ENCODE measurements at places on chromosomes 7 and 10.

- DNase-seq, result no peak
Measured at GRCh38 chr10:91983416-91983815, 59.8 kb downstream of the BTAF1 start.

DNA sequence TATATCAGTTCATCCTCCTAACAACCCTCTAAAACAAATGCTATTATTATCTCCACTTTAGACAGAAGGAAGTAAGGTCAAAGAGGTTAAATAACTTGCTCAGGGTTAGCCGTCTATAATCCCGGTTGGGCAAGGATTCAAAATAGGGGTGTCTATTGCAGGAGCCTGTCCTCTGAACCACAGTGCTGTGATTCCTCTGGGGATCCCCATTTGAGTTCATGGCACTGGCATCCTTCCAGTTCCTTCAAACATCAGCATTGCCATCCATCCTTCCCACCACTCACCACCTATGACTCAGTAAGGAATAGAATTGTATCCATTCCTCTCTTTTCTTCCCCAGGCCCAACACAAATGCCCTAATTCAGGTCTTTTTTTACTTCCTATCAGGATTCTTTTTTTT is 25.6 kb downstream of the HPS6 start:
- no peak for DNase-seq

GRCh38 chr10:130461631-130462030 is 325.4 kb downstream of the GLRX3 start:
- no peak for DNase-seq

- DNase-seq, result no peak
Measured at GRCh38 chr7:114972567-114972966, 50.7 kb downstream of the MDFIC start.

- no peak for DNase-seq
Measured at GRCh38 chr10:74921744-74922143, 95.3 kb downstream of the KAT6B start.

DNA sequence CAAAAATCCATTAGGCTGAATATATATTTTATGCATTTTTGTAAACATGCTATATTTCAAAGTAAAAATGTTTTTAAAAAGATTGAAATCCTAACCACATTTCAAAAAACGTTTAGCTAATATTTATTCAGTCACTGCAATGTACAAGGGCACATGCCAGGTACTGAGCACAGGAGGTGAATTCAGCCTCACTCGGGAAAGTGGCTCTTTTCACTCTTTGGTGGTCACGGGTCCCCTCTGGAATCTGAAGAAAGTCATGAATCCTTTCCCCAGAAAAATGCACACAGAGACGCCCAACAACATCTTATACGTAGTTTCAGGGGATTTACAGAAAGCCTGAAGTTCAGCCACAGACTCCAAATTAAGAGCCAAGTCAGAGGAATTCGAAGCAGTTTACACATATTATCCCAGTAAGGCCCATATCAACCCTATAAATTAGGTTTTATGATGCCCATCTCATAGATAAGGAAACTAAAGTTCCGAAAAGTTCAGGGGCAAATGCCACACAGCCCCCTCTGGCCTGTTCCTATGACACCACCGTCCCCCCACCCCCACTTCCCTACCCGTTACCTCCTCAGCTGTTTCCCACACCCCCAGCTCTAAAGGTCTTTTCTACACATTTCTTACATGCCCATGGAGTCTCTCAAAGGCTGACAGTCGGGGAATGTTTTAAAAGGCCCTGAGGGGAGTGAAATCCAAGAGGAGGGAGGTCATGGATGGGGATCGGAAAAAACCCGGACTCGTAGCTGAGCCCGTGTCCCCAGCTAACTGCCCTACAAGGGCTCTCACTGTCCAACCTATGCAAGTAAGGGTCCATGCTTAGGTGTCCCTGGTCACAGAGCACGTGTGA is 9.6 kb upstream of the SVOPL start:
- no peak for DNase-seq

GRCh38 chr7:35380739-35381224 is 126.9 kb upstream of the TBX20 start:
- no peak for DNase-seq

DNA sequence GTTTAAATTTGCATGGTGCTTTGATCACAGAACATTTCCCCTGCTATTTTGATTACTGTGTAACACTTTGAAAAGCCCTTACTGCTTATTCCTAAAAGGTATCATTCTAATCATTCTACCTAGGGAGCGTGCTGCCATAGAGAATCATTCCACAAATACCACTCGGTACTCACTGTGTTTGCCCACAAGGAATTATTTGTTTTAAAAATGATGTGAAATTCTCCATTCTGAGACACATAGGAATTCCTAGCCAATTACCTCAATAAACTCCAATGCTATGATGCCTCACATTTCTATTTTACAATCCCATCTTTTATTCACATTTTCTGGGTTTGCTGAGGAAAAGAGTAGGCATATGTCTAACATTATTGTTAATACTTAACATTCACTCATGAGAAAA is 16.2 kb upstream of the TES start:
- no peak for DNase-seq

DNA sequence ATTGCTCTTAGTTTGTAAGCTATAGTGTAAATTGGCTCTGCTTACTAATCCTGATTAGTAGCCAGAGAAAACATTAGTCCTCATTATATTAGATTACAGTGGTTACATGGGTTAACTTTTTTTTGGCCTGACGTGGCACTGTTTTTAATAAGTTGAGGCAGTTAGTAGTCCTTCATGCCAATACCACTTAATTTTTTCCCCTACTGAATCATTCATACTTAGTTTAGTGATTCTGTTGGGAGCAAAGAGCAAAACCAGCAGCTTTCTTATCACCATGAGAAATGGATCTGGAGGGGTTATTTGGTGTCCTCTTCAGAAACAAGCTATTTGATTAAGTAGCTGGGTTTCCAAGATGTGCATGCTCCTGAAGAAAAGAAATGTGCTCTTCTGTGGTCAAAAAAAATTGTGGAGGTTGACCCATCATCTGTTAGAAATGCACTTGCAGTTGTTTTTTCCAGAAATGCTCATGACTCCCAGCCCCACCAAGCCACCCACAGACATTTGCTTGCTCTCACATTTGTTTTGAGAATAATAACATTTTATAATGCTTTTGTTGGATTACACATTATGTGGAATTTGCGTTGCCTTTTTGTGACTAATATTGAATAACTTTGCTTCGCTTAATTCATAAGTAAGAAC is 258.5 kb downstream of the HDAC9 start:
- no peak for DNase-seq

DNA sequence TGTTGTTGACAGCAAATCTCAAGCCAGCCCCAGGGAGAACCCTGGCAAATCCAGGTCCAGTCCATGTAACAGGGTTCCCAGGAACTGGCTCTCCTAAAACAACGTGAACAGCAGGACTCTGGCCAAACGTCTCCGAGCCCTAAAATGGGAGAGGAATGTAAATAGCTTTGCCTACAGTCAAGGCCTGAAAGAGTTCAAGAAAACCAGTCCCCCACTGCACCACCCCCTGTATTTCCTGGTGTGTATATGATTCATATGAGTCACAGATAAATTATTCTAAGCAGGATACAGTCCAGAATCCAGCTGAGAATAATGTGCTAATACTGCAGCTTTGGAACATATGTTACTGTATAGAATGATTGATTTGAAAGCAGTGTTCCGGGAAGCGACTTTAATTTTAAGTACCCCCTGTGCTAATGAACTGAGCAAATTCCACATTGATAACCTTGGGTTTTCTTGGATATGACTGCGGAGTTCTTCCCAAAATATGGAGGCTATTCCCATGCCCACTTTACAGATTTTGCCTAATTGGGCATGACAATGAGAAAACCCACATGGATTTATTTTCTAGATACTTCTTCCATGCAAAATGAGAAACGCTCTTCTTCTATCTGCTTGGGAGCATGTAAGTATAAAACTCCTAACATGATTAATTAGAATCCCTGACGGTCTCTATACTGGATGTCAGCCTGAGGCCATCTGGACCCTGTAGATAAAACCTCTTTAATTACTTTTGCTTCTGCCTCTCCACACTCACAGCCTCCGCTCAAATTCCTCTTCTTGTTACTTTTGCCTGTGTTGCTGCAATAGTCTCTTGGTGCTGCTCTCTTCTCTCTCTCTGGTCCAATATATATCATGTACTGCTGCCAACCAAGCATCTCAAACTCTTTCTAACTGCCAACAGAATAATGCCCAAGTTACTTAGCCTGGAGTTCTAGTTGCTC is 50.2 kb downstream of the LAMB4 start:
- no peak for DNase-seq

GRCh38 chr7:80618096-80618495 is 20.3 kb upstream of the CD36 start:
- no peak for DNase-seq

GRCh38 chr10:96904648-96905047 is 72.5 kb downstream of the LCOR start:
- no peak for DNase-seq

DNA sequence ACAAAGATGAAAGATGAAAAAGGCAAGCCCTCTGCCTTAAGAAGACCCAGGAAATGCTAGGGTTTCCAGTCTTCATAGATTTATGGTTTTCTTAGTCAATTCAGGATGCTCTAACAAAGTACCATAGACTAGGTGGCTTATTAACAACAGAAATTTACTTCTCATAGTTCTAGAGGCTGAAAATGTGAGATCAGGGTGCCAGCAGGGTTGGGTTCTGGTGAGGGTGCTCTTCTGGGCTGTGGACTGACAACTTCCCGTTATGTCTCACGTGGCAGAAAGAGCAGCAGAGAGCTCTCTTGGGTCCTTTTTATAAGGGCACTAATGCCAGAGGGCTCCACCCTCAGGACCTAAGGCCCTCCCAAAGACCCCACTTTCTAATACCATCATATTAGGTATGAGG is 23.7 kb downstream of the ELMO1 start:
- no peak for DNase-seq

GRCh38 chr7:129859183-129859582 is 93.6 kb downstream of the UBE2H start:
- DNase-seq, result no peak

- DNase-seq, result no peak
Measured at GRCh38 chr10:97325754-97326153, 6.7 kb downstream of the FRAT1 start.

GRCh38 chr10:106571192-106571946 is 593.1 kb downstream of the SORCS1 start:
- no peak for DNase-seq

All from HCT116 (cell line).